RWPE2 (cell line): ENCODE measurements at places on chromosomes 13 and 19.

GRCh38 chr19:38132781-38133180 is 91.2 kb downstream of the DPF1 start:
- DNase-seq, result no peak

- DNase-seq, result no peak
These were observed 7.4 kb downstream of the C19orf25 start for GRCh38 chr19:1471515-1472160.

- no peak for DNase-seq
These were observed 29.6 kb downstream of the ACTN4 start for GRCh38 chr19:38676878-38677646.

DNA sequence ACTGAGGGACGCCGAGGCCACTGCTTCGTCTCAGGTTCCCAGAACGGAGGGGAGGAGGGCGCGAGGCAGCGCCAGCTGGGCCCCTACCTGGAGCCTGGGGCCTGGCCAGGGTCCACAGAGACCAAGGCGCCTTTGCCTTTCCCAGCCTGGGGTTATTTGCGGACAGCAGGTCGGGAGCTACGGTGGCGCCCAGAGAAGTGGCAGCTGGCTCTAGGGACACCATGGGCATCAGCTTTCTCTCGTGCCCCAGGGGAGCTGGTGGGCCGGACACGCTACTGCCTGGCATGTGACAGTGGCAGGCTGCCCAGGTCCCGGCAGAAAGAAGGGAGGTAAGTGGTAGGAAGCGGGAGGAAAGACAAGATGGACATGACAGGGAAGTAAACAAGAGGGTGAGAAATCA is 19.0 kb downstream of the AKT2 start:
- DNase-seq, result no peak

DNA sequence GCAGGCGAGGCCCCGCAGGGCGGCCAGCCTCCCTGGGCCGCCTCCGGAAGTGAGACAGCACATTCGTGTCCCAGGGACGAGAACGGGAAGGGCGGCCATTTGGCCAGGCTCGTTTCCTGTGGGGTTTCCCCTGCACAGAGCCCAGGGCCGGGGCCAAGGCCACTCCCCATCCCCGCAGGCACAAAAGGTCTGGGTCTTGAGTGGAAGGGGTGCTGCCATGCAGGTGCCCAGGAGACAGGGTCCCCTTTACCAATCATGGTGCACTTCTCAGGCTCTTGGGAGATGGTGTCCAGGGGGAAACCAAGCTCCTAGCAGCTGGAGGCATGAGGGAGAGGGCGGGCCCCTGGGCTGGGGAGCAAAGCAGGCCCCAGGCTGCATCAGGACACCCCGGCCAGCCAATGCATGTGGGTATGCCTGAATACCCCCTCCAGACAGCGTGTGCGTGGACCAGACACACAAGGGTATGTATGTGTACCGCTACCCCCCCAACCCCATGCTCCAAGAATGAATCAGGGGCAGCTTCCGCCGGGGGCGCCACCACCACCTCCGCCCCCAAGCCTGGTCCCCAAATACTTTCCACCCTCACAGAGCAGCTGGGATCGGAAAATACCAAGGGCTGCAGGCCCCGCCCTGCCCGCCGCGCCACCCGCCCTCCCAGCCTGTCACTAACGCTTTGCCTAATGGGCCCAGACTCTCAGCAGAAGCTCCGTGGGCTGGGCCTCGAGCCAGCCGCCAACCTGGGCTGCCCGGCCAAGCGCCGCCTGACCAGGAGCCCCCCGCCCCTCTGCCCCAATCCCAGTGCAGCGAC is 37.6 kb upstream of the NANOS3 start:
- peak; percentile 73 for DNase-seq

GRCh38 chr19:33467851-33468250 is 53.7 kb downstream of the PEPD start:
- no peak for DNase-seq

GRCh38 chr19:13817615-13818371 is 22.6 kb downstream of the ZSWIM4 start:
- DNase-seq, result no peak
